AG09309 (cell line): ENCODE measurements at places on chromosomes 3 and 15.
A peak's percentile ranks its signal among the peaks of the same experiment; 100 is the strongest.

- no peak for DNase-seq
Observed at GRCh38 chr3:187669675-187670504, at the start of gene SST. SST (minus strand) TSS chr3:187670394; CDS start chr3:187670291, 103 bp downstream.

DNA sequence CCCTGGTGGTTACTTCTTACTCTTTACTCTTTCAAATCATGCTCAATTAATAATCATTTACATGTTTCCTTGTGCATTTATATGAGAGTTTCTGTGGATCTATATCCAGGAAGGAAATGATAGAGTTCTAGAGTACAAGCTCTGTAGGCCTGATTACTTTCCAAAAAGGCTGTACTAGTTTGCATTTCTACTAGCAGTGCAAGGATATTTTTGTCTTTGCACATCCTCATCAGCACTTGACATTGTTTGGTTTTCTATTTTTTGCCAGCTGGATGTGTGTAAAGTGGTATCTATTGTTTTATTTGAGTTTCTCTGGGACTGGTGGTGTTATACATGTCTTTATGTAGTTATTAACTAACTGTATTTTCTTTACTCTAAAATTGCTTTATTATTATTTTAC lies 19.6 kb upstream of the SLC7A14 start:
- no peak for DNase-seq

GRCh38 chr3:121629601-121630000 lies 31.1 kb downstream of the HCLS1 start:
- DNase-seq, result no peak

GRCh38 chr15:97319291-97319690 lies 641.2 kb upstream of the ARRDC4 start:
- no peak for DNase-seq

GRCh38 chr15:38367476-38367875 lies 86.5 kb upstream of the FAM98B start:
- DNase-seq, result peak; percentile 41

DNA sequence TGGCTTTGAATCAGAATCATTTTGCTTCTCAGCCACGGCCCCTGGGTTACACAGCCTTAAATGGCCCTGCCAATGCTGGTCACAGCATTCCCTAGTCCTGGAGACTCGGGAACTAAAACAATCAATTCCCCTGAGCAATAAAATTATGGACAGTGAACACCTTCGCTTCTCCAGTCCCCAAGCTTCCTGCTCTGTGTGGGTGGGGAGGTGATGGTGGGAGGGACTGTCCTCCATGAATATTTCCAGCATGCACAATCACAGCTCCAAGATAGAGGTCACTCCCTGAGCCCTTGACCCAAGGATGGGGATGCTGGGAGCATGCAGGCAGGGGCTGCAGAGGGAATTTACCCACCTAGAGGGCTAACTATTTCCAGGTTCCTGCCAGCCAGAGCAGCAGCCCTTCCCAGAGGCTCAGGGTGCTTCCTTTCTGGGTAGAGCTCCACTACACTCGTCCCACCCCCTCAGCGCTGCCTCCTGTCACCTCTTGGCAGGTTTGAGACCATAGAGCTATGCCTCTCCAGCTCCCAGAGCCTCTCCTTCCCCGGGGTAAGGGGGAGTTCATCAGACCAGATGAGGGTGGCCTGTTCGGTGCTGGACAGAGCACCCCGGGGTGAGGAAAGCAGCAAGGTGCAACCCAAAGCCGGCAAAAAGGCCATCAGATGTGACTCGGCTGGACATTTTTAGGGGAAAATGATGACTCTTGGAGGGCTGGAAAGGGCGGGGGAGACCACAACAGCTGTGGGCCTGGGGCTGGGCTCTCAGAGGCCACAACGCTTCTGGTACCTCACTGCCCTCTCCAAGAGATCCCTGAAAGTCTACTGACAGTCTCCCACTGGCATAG lies 14.5 kb upstream of the CCDC33 start:
- DNase-seq, result no peak

DNA sequence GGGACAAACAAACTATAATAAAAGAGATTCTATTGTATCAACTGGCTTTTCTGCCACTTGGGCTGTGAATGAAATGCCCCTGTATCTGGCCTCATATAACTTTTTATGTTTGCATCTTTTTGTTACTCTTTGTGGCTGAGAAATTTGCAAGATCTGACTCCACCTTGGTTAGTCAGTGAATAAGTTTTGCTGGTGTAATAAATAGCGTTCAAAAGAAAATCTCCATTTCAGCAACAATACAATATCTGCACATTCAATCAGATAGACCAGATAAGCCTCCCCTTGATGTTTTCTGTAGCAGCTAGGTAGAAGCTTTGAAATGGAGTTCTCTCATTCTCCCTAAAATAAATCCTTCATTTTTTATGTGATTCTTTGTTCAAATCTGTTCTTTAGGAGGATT lies 12.0 kb downstream of the TRAT1 start:
- DNase-seq, result no peak
